ENCODE measurements at places on chromosomes 4 and X.

DNA sequence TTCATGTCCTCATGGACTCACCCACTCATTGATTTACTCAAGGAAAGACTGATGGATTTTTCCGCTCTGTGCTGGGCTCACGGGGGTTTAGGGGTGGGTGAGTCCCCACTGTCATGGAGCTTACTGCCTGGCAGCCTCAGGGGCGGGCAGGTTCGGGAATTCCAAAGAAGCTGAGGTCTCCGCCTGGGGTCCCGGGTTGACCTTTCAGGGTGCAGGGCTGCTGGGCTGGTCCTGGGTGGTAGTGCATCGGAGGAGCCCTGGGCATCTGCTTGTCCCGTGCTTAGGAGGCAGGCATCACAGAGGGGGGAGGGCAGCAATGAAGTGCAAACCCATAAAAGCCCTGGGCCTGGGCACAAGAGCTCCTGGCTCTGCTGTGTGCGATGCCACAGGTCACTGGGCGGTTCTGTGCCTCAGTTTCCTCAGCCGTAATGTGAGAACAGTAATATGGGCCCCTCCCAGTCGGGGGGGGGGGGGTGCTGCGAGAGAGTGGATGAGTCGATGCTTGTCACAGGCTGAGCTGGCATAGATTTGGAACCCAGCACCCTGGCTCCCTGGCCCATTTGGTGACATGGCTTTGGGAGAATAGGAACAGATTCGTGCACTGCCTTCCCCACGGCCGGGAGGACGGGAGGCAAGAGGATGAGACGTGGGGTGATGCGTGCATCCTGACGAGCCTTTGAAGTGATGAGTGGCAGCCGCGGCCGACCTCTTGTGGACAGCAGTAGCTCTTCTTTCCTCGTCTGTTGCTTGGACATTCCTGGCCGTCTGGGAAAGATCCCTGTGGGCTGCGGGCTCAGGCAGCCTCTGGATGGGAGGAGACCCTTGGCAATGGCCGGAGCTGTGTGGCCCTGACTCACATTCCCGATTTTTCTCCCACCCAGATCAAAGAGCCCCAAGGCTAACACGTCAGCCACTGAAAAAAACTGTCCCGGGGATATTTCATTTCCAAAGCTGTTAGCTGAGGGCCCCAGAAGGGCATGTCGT is 42.0 kb downstream of the PSAPL1 start:
- no peak for DNase-seq

DNA sequence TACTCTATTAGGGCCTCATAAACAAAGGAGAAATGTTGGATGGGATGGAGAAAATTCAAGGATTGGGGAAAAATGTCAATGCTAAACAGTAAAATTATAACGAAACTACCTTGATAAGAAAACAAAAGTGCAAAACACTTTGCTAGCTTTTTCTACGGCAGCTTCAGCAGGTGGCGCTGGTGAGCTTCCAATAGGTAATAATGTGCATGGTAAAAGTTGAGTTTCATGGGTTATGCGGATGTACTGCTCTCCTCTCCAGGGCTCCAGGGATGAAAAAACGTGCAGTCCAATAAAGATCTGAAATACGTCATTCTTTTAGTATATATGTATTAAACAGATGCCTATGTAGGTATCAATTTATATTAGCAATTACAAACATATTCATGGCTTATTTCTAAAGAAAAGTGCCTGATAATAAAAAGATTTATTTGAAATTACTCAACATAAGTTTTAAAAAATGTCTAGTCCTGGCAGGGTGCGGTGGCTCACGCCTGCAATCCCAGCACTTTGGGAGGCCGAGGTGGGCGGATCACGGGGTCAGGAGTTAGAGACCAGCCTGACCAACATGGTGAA is 239.6 kb downstream of the GRXCR1 start:
- DNase-seq, result peak; percentile 18

DNA sequence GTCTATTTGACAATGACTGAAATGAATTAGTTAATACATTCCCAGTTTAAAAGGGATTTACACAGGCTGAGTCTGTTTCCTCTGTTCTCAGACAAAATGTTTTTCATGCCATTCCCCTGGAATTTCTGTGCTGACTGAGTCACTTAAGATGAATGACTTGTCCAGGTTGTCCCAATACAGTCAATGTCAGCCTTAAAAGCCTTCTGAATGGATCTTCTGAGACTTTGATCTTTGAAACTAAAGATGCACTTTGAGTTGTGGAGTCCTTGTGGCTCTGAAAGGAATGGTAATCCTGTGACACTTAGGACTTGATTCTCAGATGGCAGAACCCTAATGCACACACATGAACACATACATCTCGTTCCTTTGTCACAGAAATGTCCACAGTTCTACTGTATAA is 622.2 kb upstream of the GRID2 start:
- DNase-seq, result no peak

GRCh38 chrX:275967-276580 is 5.1 kb upstream of the PLCXD1 start:
- DNase-seq, result no peak

Measured in stimulated activated CD8-positive, alpha-beta memory T cell treated with anti-CD3 and anti-CD28 coated beads, Interleukin-7, amount 100 ng/mL, for 48 hours (primary cell).